Activated CD4-positive, alpha-beta T cell treated with anti-CD3 and anti-CD28 coated beads, Interleukin-2, amount 50 U/mL, for 16 hours (primary cell): ENCODE measurements at places on chromosomes 11 and 22.

- DNase-seq, result no peak
These were observed 10.5 kb upstream of the ZBED5 start for GRCh38 chr11:10868352-10868751.

DNA sequence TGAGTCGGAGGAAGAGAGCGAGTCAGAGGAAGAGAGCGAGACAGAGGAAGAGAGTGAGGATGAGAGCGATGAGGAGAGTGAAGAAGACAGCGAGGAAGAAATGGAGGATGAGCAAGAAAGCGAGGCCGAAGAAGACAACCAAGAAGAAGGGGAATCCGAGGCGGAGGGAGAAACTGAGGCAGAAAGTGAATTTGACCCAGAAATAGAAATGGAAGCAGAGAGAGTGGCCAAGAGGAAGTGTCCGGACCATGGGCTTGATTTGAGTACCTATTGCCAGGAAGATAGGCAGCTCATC lies 780 bp downstream of the TRIM44 start:
- no peak for DNase-seq

- no peak for DNase-seq
These were observed 108.0 kb downstream of the PARVA start for GRCh38 chr11:12485328-12485727.

DNA sequence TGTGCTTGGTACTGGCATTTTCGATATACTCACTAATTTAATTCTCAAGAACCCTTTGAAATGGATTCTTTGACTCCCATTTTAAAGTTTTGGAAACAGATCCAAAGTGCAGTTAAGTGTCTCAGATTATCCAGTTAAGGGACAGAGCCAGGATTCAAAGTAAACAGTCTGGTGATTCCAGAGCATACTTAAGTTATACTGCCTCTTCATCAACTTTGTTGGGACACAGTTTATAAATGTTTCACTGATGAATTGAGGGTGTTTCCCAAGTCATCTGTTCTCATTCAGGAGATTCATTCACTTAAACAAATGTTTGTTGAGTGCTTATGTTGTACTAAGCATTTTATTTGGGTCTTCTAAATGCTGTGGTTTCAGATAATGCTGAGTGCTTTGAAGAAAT lies 17.1 kb downstream of the KDM2A start:
- no peak for DNase-seq

GRCh38 chr11:109680127-109680526 lies 258.1 kb downstream of the C11orf87 start:
- no peak for DNase-seq

DNA sequence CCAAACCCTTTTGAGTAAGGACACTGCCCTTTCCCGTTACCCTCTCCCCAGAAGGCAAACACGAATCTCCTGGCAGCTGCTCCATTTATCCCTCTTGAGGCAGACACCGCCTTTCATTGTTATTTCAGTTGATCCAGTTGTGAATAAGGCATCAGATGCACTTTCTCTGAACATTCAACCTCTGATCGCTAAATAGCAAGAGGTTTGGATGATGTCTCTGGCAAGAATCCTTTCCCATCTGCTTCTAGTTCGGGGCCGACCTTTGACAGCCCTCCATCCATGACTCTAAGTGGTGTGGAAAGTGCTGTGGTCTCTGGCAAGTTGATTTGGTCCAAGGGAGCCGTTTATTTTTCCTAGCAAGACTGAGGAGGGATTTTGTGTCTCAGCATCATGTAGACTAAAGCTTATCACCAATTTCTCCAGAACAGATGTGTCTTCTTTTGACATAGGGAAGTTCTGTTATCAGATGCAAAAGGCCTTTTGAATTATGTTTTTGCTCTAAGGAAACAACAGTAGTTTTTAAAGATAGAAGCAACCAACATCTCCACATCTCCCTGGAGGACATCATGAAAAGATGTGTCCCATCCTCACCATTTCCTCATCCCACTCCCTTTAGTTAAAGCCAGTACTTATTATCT lies 123.6 kb downstream of the CCDC34 start:
- no peak for DNase-seq
